ENCODE measurements at places on chromosomes 16 and 17.

DNA sequence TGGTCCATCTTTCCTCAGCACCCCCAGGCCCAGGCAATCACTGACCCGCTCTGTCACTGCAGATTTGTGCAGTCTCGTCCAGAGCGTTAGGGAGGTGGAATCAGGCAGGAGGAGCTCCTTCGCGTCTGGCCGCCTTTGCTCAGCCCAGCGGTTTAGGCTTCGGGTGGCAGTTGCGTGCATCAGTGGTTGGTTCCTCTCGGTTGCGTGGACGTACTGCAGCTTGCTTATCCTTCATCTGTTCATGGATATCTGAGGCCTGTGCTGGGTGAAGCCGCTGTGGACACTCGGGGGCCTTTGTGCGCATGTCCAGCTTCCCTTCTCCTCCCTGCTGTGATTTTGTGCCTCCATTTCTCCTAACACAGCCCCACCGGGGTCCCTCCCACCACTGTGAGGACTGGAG, 4.7 kb upstream of the P2RX1 start:
- DNase-seq, result no peak

- peak; percentile 48 for DNase-seq
Observed at GRCh38 chr16:27242868-27243590, 25.5 kb downstream of the NSMCE1 start.

DNA sequence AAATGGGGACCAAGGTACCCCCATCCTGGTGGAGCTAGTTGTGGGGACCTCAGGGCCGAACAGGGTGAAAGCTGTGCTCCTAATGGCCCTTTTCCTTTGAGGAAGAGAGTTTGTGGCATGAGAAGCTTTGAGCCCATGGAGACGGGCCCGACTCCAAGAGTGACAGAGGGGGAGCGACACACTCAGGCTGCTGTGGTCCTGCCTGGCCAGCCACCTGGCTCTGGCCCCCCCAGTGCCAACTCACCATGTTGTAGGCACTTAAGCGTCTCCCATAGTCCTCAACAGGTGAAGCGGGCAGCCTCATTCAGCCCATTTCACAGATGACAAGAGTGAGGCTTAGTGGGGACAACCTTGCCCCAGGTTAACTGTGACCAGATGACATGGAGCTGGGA, 1.6 kb downstream of the IL21R start:
- no peak for DNase-seq

GRCh38 chr17:15412606-15413005, 54.8 kb downstream of the CDRT4 start:
- no peak for DNase-seq

GRCh38 chr17:38424297-38424972, 3.8 kb upstream of the ARHGAP23 start:
- no peak for DNase-seq

- DNase-seq, result no peak
Observed at GRCh38 chr16:17392857-17393692, 77.7 kb downstream of the XYLT1 start.

DNA sequence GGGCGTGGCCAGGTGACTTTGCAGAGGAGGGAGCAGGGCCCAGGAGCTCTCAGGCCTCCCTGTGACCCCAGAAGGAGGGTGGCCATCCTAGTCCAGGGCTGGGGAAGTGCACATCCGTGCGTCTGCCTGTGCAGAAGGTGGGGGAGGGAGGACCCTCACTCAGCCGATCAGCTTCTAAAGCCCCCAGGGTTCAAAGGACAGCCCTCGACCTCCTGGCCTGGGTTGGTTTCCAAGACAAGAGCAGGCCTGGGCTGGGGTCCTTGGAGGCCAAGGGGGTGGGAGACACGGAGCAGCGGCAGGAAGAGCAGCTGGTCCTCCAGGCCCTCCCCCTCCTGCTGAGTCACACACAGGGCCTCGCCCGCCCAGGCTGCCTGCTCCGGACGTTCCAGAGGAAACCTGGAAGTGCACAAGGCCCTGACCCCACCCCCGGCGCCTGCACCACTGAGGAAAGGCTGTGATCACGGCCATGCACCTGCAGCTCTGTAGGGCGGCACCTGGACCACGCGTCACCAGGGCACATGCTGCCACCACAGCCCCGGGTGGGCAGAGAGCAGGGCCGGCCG, 67.1 kb upstream of the ZNF469 start:
- DNase-seq, result no peak

- no peak for DNase-seq
Observed at GRCh38 chr16:82082543-82083244, 47.6 kb downstream of the HSD17B2 start.

DNA sequence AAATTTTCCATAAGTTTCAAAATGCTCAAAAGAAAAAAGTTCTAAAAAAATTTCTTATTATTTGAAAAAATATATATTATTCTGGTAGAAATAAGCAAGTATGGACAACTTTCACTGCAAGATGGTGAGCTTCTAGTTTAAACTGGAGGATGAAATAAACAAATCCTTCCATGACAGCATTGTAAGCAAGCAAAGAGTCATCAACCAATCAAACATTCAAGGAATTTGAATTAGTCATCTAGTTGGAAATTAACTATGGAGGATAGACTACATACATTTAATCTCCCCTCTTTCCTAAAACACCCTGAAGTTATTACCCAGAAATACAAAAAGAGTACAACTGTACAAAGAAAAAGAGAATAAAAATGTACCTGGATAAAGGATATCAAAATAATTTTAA, 51.0 kb upstream of the IRX5 start:
- DNase-seq, result no peak

Data from LNCaP clone FGC (cell line).